SK-N-MC (cell line): ENCODE measurements at places on chromosomes 6 and 20.

- DNase-seq = no peak
Observed at GRCh38 chr20:10696650-10697049, 22.9 kb upstream of the JAG1 start.

DNA sequence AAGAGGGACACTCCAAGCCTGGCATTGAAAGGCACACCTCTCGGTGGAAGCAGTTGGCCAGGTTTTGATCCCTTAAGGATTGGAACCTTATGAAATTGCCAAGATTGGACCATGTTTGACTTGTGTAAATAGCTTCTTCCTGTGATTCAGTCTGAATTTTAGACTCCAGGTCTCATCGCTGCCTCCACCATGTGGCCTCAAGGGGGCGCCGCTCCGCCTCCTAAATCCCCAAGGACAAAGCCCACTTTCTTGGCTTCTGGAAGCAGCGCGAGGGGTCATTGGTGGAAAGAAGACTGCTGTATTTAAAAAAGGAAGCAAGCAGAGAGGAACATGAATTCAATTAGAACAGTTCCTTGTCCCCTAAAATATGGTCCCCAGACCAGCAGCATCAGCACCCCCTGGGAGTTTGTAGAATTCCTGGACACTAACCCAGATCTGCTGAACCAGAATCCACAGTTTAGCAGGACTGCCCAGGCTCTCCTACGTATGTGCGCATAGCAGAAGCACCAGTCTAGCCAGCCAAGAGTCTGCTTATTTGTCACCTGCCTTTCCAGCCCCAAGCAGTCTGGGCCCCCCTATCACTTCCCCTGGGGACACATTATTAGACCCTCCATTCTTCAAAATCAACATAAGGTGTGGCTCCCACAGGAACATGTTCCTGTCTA, 108.5 kb downstream of the LY86 start:
- DNase-seq = peak; percentile 73

DNA sequence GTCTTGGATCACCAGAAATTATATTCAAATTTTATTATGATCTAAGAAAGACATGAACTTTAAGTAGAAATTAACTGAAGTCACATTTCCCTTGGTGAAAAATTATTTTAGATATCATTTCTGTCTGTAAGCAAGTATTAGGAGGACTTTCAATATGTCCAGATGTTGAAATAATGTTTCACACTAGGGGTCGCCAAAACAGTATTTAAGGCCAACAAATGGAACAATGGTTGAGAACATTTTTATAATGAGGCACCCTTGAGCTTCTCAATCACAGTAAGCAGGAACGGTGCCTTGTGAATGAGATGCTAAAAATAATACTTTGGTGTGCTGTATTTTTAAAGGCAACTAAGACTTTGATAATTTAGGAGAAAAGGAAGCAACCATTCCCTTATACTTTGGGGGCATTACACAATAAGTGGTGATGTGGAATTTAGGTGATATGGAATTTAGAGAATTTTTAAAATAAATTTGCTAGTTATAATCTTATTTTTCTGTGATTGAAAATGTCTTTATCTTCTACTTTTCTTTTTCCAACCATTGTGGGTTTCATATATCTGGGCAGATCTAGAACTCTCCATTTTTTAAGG, 9.6 kb upstream of the SF3B5 start:
- peak; percentile 51 for DNase-seq

- DNase-seq = no peak
Observed at GRCh38 chr6:27668442-27669294, 195.8 kb upstream of the ZNF184 start.

DNA sequence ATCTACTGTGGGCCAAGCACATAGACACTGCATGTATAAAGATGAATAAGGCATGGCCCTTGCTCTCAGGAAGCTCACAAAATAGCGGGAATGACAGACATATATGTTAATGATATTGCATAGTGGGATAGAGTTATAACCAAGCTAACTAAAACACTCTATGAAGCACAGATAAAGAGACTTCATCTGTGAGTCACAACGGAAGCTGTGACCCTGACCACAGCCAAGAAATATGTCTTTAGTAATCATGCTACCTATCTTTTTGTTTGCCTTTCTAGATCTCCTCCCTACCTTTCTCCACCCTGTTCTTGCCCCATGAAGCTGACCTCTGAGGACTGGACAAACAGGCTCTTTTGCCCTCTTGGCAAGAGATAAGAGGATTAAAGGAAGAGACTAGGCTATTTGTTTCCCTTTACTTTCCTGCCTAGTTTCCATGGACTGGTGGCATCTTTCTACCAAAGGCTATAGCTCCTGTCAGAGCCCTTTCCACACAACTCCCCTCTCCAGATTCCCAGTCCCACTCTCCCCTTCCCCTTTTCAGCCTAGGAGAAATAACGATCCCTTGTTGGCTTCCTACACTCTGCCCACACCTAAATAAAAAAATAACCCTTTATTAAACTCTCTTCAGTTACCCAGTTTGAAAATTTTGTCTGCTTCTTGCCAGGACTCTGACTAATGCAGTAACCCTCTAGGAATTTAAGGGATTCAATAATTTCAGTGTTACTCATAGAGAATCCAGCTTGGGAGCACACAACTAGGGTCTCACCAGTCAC, 504.9 kb upstream of the MARCKS start:
- DNase-seq = no peak

DNA sequence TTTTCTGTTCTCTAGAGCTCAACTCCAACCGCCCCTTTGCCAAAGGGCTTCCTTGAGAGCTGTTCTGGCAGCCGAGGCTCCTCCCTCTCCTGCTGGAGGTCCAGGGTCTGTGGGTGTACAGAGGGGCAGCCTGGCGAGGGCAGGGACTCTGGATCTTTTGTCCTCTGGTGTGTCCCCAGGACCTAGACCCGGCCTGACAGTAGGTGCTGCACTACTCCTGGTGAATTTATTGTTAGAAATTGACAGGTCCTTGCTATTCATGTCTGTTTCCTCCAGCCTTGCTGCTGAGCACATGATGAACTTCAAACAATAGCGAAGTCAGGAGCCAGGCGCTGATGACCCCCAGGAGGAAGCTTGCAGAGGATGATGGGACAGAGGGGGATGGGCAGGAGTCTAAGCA, 234.7 kb upstream of the SULF2 start:
- no peak for DNase-seq

DNA sequence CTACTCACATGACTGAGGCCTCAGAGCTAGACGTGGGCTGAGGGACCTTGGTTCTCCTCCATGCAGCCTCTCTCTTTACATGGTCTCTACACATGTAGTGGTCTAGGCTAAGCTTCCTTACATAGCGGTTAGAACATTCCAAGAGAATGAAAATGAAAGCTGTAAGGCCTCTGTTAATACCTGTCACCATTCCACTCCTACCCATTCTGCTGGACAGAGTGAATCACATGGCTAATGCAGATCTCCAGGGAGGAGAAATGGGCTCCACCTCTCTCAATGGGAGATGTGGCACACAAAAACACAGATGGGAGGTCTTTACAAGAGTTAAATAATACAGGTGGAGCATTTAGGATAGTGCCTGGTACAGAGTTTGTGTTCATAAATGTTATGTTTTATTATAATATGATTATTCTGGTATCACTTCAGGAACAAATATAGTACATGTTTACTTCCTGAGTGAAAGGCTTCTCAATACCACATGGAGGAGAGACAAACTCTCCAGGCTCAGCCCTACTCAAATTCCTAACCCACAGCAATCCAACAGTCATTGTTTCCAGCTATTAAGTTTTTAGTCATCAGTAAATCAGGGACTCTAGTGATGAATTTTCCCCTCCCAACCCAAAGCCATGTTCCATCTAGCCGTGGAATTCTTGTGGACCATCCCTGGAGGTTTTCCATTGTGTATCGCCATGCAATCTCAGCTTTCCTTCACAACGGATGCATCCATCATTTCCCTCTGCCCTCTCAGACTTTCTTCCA, 57.9 kb downstream of the ISM1 start:
- no peak for DNase-seq

- no peak for DNase-seq
Observed at GRCh38 chr20:1942486-1943274, 47.5 kb downstream of the SIRPA start.

GRCh38 chr6:126526996-126527606, 187.2 kb downstream of the CENPW start:
- DNase-seq = no peak

DNA sequence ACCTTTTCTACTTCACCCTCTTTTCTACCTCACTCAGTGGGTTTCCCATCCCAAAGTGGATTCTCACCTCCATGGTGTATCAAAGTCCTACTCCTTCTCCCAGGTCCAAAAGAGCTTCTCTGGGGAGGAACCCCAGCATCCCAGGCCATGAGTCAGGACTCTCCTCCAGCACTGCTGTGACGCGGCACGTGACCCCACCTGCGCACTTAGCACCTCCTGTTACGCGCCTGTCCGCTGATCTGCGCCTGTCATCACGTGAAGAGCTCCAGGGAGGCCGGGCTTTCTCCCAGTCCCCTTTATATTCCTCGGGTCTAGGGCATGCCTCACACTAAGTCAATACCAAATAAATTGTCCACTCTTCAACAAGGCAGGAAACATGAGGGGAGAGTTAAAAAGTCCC, 226.9 kb upstream of the QKI start:
- no peak for DNase-seq

DNA sequence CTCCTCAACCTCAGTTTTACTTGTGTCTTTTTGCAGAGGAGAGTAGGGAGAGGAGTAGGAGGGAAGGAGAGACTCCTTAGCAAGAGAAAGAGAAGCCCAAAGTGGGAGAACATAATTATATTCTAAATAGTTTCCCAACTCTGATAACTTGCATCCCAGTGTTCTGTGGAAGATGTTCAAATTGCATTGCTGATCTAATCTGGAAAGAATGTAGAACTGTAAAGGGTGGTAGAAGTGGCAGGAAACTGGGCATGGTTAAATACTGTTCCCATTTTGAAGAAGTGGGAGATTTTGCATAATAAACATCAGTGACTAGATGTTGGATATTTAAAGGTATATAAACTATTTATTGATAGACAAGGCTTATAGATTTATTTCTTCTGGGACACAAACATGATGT, 42.6 kb upstream of the HMGN3 start:
- DNase-seq = no peak

- no peak for DNase-seq
Observed at GRCh38 chr6:167573461-167574215, 248.8 kb downstream of the TTLL2 start.

DNA sequence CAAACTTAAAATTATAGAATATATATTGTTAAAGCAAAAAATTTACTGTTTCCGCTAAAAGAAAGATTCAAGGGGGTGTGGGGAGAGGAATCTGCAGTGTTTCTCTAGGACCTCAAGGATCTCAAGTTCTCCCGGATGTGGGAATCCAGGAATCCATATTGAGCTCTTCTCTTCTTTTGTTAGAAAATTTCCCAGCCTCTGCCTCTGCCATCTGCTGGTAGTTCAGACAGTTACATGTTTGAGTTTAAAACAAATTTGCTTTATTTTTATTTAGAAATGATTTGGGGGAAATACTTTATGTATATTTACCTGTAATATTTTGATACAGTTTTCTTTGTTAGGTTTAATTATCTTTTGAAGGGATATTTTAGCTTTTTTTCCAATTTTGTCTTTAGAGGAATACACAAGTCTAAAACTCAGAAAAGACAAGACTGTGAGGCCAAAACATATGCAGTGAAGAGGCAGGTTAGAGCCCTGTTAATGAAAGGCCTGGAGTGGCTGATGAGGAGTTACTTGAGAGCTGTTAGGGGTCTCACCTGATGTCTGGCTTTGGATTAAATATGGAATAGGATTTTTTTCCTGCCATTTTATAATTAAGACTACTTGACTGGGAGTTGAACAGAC, 268.8 kb downstream of the ARID1B start:
- peak; percentile 63 for DNase-seq

GRCh38 chr6:166798652-166799051, 157.7 kb downstream of the RNASET2 start:
- no peak for DNase-seq

DNA sequence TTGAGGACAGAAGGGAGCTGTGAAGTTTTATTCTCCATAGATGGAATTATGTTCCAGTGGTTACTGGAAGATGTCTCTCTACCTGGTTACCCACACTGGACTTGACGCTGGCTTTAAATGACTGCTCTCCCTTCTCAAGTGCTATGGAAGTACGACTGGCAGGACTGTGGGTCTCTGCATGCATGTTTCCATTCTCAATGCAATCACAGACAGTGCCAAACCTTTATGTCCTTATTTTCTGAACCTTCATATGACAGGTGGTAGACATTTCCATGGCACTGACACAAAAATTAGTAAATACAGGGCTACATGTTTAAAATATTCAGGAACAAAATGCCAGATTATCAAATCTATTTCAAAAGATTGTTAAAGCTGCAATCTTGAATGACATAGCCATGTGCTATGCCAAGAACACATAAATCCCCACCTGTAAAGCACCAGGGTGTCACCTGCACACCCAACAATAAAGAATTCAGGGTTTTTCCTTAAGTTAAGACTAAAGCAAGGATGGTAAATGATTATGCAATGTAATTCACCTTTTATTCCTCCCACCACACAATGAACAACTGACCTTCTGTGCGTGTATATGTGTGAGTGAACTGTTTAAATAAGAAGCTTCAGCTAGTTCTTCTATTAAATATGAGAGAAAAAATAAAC, 153.3 kb upstream of the ENPP5 start:
- DNase-seq = no peak

- DNase-seq = no peak
Observed at GRCh38 chr6:15462256-15462655, 200.6 kb downstream of the DTNBP1 start.

GRCh38 chr6:26126394-26127235, 39.4 kb downstream of the HFE start:
- DNase-seq = no peak

GRCh38 chr20:6164421-6165341, 41.9 kb upstream of the FERMT1 start:
- DNase-seq = no peak

GRCh38 chr6:80276861-80277260, 170.4 kb downstream of the BCKDHB start:
- no peak for DNase-seq
